AG04449 (cell line): ENCODE measurements at places on chromosomes 16 and 17.

DNA sequence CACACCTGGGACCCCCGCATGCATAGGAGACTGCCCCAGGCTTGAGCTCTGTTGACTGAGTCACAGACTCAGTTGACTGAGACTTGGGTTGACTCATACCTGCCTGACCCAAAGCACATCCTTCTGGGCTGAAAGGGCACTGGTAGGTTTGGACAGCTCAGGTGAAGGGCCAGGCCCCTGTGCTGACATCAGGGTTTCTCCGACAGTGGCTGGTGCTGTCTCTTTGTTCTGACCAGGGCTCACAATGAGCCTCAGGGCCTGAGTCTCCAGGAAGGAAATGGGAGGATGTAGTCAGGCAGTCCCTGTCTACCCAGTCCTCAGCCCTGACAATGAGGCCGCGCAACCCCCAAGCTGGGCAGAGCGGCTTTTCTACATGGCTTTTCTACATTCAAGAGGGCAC, 6.5 kb downstream of the SPNS2 start:
- no peak for DNase-seq

GRCh38 chr16:17972460-17972943, 364.0 kb downstream of the NPIPA8 start:
- no peak for DNase-seq

GRCh38 chr16:77169650-77170236, 21.2 kb upstream of the MON1B start:
- DNase-seq = no peak

- DNase-seq = no peak
Measured at GRCh38 chr16:70342016-70342415, 4.7 kb upstream of the DDX19A start.

DNA sequence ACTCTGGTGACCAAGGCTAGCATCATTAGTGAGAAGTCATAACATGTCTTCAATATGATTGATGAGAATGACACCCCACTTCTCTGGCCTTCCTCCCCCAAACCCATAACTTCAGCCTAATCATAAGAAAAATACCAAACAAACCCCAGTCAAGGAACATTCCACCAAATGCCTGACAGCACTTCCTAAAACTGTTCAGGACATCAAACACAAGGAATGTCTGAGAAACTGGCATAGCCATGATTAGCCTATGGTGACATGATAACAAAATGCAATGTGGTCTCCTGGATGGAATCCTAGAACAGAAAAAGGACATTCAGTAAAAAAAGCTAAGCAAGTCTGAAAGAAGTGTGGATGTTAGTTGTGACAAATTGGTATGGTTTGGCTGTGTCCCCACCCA, 24.7 kb upstream of the TBX4 start:
- DNase-seq = no peak

DNA sequence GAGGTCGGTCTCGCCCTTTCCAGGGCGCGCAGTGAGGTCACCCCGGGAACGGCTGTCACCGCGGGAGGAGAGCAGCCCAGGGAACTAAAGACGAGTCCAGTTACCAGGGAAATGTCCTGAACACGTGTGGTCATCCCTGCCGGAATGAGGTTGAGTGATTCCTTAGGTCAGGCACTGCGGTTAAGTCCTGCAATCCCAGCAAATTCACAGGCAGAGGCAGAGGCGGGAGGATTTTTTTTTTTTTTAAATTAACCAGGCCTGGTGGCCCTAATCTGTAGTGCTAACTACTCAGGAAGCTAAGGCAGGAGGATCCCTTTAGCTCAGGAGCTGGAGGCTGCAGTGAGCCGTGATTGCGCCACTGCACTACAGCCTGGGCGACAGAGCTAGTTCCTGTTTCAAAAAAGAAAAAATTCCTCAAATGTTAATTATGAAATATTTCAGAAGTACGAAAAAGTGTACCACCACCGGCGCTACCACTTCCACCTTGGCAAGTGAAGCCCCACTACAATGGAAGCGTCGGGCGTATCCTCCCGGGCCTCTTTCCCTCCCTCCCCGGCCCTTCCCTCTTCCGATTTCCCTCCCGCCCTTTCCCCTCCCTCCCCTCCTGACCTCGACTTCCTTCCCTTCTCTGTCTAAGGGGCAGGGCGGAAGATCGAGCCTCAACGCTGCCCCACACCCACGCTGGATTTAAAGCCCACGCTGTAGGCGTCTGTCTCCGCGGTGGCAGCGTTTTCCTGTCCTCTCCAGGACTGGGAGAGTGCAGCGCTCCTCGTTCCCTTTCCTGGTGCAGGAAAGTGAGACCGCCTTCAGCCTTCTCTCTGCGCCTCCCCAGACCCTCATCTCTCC, 27.3 kb downstream of the SLFN11 start:
- no peak for DNase-seq

DNA sequence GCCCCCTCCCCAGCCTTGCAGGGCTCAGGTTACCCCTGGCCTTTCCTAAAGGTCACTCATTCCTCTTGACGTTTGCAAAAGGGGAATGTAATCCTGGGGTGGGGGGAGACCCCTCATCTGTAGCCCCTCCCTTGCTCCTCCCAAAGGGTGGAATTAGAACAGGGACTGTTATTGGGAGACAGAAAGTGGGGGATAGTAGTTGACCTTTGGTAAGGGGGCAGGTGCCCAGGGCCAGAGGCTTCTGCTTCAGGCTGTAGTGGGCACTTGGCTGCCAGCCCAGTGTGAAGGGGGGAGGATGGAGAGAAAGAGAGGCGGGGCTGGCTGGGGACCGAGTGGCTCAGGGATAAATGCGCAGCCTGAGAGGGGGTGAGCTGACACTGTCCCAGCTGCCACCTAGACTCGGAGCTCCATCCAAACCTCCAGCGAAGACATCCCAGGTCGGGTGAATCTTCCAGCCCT, at the start of gene ENO3:
Gene ENO3 (plus strand): TSS at position 374 of the 459 bp plus-strand sequence. CDS start 711 bp downstream, outside the sequence.
- DNase-seq = no peak

DNA sequence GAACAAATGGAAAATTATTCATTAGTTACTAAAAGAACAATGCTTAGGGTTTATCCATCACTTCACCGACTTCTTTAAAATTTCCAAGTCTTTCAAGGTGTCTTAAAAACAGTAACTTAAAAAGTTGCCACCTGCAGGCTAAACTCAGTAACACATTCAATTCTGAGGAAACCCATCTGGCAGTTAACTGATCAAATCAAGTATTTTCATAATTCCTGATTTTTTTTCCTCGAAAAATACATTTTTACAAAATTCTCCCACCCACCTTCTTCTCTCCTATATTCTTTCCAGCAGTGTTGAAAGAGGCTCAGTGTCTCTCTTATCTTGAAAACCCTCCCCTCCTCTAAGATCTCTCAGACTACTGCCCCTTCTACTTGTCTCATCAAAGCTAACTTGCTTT, 29.9 kb downstream of the PARN start:
- DNase-seq = no peak

- DNase-seq = no peak
Measured at GRCh38 chr17:17499402-17500145, 3.4 kb upstream of the RASD1 start.

- DNase-seq = no peak
Measured at GRCh38 chr17:68564415-68565111, 36.6 kb downstream of the FAM20A start.
